ENCODE measurements at places on chromosomes 16 and 17.

DNA sequence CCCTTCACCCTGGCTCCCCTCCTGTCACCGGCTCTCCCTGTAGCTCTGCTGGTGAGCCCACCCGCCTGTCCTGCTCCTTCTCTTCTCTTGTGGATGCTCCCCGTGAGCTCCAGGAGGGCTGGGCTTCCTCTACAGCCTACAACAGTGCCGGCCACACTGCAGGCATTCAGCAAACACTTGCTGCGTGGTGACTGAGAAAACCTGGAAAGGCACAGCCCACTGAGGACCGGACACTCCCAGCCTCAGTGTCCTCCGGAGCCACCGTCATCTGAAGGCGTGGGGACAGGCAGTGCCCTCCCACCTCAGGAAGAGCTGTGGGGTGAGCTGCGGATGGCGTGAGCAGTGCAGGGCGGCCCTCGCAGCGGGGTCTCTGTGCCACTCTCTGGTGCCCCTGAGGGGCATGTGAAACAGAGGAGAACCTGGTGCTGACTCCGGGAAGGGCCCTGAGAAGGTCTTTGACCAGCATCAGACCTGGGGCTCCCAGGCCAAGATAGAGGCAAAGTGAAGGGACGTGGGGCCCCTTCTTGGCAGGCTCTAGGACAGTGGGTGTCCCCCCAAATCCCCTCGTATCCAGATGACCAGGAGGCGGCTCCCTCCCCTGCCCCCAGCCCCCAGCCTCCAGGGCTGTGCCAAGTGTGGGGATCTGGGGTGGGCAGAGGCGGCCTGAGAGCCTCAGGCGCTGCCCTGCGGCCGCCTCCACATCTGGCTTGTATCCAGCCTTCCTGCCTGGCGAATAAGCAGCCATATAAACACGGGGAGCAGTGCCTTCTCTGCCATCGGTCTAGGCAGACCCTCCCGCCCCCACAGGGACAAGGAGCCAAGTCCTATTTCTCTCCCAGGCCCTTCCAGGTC lies 44.0 kb upstream of the PABPN1L start:
- no peak for DNase-seq

- no peak for DNase-seq
Observed at GRCh38 chr16:66269617-66270332, 96.7 kb upstream of the CDH5 start.

DNA sequence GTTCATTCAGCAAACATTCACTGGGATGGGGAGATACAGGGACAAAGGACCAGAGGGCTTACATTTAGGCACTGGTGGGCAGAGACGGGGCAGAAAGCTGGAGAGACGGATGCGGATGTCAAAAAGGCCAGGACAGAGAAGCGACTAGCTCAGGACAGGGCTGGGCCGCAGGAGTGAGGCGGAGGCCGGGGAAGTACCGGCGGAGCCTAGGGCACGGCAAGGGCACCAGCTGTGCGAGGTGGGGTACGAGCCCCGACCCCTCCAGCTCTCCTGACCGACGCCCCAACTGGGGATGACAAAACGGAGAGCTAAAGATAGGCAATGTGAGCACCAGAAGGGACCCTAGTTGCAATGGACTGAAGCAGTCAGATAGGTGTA lies 3.9 kb upstream of the SGCA start:
- no peak for DNase-seq

- DNase-seq: no peak
Observed at GRCh38 chr17:9443811-9444210, 131.8 kb downstream of the STX8 start.

DNA sequence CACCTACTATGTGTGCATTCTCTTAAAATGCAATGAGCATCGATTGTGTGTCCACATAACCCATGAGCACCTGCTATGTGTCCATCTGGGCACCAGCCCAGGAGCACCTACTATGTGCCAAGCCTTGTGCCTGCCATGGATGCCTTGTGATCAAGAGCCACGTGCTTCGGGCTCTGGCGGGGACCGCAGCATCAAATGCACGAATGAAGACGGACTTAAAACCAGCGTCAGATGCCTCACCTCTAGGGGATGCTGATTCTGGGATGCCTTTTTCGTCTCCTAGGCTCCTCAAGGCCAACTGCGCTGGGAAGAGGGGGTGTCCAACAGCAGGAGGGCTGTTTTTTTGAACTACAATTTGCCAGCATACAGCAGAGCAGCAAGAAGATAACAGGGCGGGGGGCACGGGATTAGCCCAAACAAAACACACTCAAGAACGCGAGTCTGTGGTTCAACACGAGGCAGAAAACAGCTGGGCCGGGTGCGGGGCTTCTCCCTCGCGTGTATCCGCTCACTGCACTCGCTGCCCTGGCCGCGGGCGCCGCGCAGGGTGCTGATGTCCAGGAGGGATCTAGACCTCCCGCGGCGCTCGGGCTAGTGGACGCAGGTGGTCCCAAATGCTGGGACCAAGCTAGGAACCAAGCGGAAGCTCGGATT lies 1.2 kb upstream of the GLIS2 start:
- no peak for DNase-seq

GRCh38 chr17:40499551-40500189 lies 1.8 kb downstream of the TNS4 start:
- DNase-seq: no peak

DNA sequence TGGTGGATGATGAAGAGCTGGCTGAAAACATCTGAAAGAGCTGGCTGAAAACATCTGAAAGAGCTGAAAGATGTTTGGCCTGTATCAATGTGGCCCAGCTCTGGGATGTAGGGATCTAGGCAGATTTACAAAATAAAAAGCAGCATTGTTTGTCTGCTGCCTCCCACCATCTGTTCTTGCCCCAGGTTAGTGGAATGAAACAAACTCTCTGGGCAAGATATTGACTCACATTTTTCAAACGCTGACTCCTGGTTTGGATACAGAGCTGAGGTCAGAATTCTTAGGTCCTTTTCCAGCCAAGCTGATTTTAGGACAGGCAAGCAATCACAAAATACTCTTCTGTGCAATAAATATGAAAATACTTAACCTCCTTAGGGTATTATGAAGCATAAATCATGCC lies 139.0 kb downstream of the STX8 start:
- DNase-seq: no peak

Measured in central memory CD4-positive, alpha-beta T cell (primary cell).